ENCODE measurements at places on chromosomes 7 and 10.

DNA sequence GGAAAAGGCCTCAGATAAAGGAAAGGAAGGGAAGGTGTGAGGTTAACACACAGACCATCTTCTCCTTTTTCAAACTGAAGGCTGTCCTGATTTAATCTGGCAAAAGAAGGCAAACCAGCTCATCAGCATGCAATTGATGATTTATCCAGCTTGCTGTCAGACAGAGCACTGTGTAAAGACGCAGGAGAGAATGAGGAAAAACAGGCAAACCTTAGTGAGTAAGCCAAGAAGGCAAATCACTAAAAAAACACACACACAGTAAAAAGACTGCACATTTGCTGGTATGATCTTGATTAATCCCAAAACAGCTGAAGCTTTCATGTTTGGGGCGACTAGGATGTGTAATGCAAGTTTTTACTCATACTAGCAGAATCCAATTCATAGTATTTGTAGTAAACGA, 65.8 kb upstream of the SKAP2 start:
- DNase-seq = no peak

- DNase-seq = no peak
Observed at GRCh38 chr7:36119005-36119706, 33.9 kb upstream of the EEPD1 start.

- no peak for DNase-seq
Observed at GRCh38 chr7:7948232-7948631, 20.4 kb upstream of the GLCCI1 start.

- no peak for DNase-seq
Observed at GRCh38 chr10:48623607-48624132, 18.8 kb upstream of the ARHGAP22 start.

- no peak for DNase-seq
Observed at GRCh38 chr10:125624800-125625199, 58.2 kb downstream of the TEX36 start.

DNA sequence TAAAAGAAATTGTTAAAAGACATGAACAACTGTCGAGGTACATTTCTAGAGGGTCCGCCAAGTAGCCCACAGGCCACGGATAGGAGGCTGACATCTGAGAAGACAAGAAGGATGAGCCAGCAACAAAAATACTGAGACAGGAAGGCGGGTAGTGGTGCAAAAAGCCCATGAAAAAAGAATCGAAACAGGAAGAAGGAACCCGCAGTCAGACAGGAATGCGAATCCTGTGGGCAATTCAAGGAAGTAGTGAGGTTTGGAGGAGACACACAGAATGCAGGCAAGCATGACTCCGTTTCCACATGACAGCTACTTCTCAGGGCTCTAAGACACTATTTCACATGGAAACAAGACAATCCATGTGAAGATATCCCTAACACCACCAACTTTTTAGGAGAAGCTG, 125.2 kb downstream of the DOCK4 start:
- no peak for DNase-seq

- no peak for DNase-seq
Observed at GRCh38 chr10:97117372-97117771, 68.4 kb downstream of the SLIT1 start.
